ENCODE measurements at places on chromosomes 1 and 21.
A peak's percentile ranks its signal among the peaks of the same experiment; 100 is the strongest.

GRCh38 chr21:25458484-25458883, 148.8 kb downstream of the MRPL39 start:
- no peak for DNase-seq

DNA sequence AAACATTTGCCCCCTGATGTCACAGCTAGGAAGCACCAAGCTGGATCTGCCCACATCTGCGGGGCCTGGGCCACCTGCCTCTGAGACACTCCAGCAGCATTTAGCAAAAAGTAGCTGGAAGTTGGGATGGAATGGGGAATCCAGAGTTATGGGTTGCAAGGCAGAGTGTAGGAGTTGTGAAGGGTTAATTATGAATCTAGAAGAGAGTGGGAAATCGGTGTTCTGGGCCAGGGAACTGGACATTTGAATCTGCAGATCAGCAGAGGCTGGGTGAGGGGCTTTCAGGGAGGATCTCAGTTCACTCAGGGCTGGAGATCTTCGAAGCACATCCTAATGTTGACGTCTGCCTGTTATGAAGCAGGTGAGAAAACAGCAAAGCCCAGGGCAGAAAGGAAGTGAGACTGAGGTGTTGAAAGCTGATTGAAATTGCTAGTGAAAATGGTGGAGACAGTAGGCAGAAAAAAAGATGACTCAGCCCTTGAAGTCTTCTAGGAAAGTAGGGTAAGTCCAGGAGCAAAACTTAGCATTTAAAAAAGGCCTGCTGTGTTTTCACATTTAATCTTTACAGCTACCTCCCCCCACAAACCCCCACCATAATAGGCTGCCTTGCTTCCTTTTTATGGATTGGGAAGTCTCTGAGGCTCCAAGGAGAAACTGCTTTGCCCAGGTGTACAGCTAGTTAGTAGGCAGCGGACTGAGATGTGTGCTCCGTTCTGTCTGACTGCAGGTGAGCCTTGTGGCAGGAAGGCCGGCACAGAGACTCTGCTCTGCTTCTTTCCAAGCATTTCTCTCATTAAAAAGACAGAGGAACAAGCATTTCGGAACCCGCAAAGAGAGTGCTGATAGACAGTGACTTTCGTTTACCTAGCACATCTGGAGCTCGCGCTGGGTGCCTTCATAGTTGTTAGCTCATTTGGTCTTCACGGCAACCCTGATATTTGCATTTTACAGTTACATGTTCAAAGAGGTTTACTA, 7.2 kb downstream of the VANGL1 start:
- DNase-seq, result peak; percentile 31

DNA sequence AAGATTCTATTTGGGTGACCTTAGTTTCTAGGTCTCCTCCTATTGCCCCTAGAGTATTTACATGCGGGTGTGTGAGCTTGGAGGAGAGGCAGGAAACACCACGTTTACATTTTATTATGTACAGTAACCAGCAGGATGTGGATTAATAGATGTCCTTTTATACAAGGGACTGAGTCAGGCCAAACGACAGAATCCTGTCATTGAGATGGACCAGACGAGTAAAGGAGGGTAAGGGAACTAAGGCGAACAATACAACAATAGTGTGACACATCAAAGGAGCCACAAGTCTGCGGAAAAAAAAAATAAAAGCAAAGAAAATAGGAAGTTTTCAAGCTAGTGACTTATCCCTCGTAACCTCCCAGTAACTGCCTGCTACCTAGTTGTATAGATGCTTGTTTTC, 151.1 kb downstream of the GABPA start:
- no peak for DNase-seq

DNA sequence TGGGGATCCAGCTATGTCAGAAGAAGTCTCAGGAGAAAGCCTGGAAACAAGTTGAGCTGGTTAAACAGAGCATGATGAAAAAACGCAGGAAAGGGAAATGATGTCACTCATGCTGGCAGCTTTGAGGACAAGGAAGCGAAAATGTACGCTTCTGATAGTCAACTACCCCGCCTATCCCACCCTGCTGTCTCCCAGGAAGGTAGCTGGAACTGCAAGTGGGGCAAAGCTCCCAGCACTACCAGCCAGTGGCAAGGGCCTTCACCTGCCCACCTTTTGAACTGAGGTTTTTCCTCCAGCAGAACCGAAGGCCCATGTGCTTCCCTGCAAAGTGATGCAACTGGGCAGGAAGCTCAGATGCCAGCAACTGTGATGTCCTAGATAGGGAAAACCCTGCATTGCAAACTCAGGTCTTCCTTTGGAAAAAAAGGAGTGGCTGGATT, 6.3 kb upstream of the IL20 start:
- no peak for DNase-seq

DNA sequence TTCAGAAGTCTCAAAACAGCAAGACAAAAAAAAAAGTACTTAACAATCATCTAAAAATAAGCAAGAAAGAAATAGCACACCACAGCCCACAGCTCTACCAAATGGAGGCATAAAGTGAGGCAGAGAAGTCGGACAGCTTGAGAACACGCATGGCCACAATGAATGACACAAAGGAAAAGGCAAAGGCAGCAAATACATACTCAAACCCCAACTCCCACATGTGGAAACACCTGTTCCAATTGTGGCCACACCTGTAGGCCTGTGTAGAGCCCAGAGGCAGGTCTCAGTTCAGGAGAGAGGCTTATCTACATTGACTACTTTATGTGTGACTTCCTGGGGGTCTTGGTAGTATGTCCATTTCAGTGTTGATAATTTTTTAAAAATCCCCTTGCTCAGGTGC, 543.5 kb downstream of the LMO4 start:
- no peak for DNase-seq

DNA sequence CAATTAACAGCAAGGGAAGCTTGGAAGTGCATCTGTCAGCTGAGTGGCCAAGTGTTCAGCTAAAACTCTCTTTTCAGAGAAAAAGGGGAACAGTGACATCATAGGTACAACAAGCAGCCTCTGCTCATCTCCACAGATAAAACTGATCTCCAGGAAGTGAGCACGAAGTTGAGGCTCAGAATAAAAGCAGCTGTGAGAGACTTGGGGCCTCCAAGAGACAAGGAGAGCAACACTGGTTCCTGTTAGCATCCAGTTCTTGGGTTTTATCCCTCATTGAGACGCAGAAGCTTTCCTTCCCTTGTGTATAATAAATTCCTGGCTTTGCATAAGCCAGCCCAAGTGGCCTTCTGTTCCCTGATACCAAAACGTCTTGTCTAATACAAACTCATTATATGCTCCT, 20.0 kb upstream of the CNN3 start:
- DNase-seq, result no peak

- DNase-seq, result no peak
Measured at GRCh38 chr1:65292861-65293593, 16.3 kb upstream of the DNAJC6 start.

GRCh38 chr1:178724376-178724727, 692 bp upstream of the RALGPS2 start:
- no peak for DNase-seq

DNA sequence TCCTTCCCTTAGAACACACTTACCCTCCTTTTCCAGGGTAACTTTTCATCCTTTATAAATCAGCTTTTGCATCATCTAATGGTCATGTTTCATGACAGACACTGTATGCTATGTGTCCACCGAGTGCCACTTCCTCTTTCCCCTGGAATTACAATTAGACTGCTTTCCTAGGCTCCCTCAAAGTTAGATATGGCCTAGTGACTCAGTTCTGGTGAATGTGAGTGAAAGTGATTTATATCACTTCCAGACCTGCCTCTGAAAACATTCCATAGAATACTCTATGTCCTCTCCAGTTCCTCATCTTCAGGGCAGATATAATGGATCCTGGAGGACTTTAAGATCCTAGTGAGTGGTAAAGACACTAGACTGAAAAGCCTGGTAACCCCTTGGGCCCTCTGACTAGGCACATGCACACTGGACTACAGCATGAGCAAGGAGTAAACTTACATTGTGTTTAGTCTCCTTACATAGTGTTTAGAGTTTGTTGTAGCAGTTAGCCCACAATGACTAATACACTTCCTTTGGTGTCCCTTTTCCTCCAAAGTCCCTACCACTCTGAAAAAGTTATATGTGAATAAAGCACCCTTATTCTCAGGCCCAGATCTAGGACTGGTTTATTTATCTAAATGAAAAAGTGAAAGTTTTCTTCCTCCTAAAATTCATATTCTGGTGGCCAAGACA, 59.3 kb downstream of the GPR88 start:
- DNase-seq, result no peak

- no peak for DNase-seq
Measured at GRCh38 chr1:164581762-164582161, 22.8 kb downstream of the PBX1 start.

DNA sequence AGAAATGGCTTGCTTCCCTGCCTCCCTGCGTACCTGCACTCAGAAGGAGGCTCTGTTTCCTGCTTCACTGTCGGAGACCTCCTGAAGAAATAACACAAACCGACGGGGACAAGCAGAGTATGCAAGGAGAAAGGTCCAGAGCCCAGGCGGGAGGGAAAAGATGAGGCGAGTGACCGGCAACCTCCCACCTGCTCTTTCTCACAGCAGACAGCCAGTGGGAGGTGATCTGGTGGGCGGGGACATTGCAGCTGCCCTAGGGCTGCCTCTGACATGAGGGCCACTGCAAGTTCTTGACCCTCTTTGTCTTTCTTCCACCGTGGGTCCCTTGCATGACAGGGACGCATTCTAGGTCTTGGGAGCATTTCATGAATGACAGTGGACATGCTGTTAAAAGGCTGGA, 368.2 kb downstream of the CAMTA1 start:
- DNase-seq, result no peak

DNA sequence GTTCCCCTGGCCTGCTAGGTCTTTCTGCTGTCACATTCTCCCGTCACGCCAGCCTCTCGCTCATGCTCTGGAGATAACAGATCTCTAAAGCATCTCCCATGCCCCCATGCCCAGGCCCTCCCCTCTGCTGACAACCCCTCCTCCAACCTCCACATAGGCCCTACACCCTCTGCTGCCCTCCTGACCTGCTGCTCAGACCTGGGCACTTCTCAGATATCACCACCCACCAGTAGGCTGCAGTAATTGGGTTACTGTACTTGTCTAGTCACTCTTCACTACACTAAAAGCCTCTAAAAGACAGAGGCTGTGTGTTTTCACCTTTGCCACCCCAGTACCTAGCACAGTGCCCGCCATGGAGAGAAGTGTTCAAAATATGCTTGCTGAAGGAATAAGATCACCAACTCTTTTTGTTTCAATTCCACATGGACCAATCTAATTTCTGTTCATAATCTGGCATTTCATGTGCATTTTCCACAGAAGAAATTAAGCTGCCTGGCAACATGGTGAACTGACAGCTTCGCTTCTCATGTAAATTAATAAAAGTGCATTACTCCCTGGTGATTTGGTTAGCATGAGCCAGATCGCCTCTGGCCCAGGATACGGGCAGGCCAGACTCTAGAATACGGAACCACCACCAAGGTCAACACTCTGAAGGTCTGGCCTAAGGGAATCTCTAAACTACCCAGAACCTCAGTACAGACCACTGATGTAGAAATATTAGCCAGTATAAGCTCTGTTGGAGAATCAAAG, 20.7 kb downstream of the LBR start:
- no peak for DNase-seq

GRCh38 chr1:114495486-114495885, 15.5 kb downstream of the TRIM33 start:
- DNase-seq, result no peak

- no peak for DNase-seq
Measured at GRCh38 chr1:84450910-84451309, 28.2 kb upstream of the RPF1 start.

DNA sequence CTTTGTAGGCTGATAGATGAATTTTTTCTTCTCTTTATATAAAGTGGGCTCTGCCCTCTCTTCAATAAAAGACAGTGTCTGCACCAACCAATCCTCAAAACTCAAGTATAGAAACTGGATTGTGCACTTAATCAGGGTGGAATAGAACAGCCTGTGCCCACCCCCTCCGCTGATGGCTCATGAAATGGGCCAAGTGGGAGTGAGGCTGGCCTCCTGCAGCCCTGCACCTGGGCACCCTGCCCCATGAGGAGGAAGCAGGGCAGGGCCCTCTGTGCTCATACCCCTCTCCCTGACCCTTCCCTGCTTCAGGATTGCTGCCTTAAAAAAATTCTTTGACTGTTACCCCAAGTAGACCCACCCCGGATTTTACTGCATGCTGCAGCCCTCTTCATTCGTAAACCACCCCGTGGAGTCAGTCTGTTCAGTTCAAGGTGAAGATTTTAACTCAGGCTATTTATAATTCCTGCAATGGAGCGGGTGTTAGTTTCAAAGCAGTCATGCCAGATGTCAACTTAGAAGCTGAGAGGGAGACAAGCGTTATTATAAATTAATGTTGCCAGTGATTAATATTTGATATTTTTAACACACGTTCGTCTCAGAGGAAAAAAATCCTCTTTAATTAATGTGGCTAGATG, 15.8 kb downstream of the PROK1 start:
- DNase-seq, result no peak

DNA sequence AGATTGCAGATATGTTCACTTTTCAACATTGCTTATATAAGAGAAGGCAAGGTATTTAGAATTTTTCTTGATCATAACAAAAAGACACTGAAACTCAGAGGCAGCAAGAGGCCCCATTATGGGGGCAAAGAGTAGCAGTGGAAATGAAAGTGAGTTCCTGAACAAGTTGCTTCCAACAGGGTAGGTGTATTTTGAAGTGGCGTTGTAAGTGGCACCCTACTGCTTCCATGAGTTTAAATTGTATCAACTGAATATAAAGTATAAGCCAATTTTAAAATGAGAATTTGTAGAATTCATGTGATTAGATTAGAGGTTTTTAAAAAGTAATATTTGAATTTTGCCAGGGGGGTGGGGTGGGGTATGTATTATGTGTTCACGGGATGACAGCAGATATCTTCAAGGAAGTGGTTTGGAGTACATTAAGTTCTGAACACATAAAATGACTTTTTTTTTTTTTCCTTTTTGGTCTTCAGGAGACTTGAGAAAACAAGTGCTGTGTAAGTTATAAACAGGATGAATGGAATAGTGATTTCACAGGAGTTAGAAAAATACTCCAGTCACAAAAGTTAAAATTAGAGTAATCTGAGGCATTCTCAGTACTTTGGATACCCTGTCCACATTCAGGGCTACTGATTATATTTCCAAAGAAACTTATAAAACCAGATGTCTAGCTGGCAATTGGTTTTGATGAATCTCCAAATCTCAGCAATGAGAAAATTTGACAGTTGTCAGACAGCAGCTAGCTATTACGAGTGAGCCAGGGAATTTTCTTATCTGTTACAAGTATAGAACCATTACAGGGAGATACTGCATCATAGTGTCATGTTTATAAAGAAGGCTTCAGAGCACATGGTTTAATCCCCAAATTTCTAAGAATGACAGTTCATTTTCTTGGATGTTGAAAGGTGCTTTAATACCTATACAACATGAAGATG, 182.0 kb downstream of the ST6GALNAC3 start:
- no peak for DNase-seq

DNA sequence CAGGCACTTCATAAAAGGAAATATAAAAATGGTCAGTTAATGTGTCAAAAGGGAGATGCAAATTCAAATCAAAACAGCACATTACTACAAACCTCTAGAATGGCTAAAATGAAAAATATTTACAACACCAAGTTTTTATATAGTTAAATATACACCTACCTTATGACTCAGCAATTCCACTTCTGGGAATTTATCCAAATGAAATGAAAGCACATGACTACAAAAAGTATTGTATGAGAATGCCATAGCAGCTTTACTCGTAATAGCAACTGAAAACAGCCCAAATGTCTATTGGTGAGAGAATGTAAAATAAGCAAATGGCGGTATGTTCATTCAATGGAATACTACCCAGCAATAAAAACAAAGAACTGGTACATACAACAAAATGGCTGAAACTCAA, 175.8 kb upstream of the SPAG17 start:
- no peak for DNase-seq
